ENCODE measurements at places on chromosomes 3 and 15.

GRCh38 chr3:186930143-186930640 lies at the start of gene ST6GAL1:
Gene ST6GAL1, plus strand, starts transcription at chr3:186930526. Its CDS starts 112,178 bp downstream, at chr3:187042704.
- peak; percentile 65 for DNase-seq

DNA sequence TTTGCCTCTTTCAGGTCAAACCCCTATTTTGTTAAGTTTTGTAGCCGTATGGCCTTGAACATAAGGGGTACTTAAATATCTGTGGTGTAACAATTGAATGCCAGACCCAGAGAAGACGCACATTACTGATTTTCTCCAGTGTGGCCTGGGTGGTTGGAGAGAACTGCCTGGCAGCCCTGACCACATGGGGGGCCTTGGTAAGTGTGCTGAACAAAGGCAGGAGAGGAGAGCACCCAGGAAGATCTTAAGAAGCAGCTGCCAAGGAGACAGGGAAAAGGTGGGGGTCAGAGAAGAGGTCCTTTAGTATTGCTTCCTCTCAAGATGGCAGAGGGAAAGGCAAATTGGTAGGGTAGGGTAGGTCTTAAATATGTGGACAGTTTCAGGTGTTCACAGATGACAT lies 35.7 kb downstream of the TRANK1 start:
- DNase-seq, result no peak

DNA sequence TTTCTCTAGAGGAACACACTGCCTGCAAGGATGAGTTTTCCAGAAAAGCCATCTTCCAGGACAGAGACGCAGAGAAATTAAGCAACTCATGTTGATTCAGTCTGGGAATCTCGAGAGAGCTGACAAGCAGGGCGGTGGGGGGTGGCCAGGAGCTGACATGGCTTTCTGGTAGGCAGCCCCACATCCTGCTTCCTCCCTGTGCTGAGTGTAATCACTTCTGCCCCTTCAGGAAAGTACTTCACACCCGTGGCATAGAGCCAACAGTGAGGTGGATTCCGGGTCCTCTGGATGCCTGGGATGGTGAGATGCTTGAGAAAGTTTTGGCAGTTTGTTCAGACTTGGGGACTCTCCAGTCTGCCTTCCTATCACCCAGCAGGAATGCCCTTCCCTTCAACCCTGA lies 221.1 kb downstream of the SLCO3A1 start:
- DNase-seq, result no peak

GRCh38 chr3:159978353-159978752 lies 10.3 kb upstream of the IL12A start:
- no peak for DNase-seq

GRCh38 chr3:839981-840380 lies 252.8 kb upstream of the CNTN6 start:
- no peak for DNase-seq

GRCh38 chr3:195366200-195366925 lies 76.5 kb downstream of the ACAP2 start:
- no peak for DNase-seq

DNA sequence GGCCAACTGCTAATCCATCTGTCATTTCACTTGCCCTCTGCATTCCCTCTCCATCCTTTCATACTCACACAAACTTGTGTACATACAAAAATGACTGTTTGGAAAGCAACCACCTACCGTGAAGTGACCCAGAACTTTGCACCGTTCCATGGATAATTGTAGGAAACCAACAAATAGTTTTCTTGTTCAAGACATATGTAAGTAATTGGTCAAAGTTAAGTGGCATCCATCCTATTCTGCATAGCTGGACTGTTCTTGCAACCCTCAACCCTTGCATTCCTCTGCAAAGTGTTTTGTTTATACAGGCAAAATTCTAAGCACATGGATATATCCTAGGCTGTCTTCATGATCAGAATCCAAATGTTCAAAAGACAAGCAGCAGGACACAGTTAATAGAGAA lies 592.5 kb downstream of the MECOM start:
- no peak for DNase-seq

Data from CD4-positive, alpha-beta T cell treated with Interleukin-12 subunit alpha and Interleukin-12 subunit beta, for 1 hour (primary cell).